ENCODE measurements at places on chromosomes 1 and 21.

DNA sequence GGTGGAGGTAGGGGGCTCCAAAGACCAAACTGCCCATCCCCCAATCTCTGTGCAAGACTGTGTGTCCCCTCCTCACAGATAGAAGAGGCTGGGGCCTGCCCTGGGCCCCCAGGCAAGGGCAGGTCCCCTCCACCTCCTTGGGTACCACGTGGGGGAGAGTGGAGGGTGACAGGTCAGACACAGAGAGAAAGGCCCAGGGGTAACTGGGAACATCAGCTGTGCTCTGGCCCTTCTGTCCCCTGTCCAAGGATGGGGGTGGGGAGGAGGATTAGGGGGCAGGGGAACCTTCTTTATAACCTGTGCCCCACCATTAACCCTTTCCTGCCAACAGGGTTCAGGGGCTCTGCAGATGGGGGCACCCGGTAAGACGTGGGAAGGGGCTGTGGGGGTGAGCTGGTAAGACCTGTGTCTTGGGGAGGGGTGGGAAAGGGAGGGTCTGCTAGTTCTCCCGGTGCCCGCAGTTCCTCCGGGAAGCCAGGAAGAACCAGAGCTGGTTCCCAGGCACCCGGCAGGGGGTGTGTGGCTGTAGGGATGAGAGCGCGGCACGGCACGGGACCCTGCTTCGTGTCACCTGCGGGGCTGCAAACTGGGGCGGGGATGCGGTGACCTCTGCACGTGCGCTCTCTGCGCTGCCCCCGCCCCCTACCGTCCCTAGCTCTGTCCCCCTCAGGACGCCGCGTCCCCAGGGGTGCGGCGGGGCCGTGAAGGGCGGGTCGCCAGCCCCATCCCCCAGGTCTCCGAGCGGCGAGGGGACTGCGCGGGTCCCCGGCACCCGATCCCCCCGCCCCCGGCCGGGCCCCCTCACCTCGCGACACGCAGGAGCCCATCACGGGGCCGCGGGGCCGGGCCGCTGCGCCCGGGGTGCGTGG, 601 bp downstream of the FAM131C start:
- no peak for DNase-seq

- no peak for DNase-seq
Observed at GRCh38 chr1:55904541-55904940, 674.8 kb downstream of the PLPP3 start.

GRCh38 chr1:47333922-47334764, 553 bp downstream of the CMPK1 start:
- peak; percentile 71 for DNase-seq

DNA sequence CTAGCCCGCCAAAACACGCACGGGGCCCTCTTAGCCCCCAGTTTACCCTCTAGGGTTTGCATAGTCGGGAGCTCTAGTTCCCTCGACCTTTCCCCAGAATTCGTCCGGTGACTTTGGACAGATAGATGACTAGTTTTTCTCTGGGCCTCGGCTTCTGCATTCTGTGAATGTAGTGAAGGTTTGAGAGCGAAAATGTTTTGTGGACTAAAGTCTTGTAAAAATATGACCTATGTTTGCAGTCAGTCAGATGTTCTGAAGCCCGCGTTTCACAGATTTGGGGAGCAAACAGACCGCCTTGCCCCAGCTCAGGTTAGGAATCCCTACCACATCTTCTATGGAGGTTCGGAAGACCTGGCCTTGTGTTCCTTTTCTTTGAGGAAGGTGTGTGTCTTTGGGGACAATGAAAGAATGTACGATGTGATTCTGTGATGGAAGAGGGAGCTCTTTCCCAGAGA, 401 bp downstream of the UQCRH start:
- no peak for DNase-seq

GRCh38 chr1:160638926-160639325, 7.9 kb downstream of the SLAMF1 start:
- no peak for DNase-seq

GRCh38 chr1:78687914-78688313, 38.3 kb downstream of the IFI44 start:
- DNase-seq: peak; percentile 40

DNA sequence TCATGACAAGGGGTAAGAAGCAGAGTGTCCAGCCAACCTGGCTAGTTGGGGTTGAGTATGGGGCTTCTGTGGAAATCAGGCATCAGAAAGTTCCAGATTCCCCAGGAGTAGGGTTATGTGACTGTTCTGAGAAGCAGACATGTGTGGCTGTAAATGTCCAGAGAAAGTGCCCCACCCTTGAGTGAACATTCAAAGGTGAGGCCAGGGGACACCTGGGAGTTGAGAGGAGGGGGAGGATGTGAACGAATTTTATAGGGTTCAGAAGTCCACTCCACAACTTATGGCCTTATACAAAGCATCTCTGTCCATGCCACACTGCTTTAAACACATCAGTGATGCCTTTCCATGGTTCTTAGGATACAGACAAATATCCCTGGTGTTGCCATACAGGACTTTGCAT, 133.3 kb downstream of the IGSF21 start:
- DNase-seq: no peak

GRCh38 chr1:85584264-85584781, 3.8 kb downstream of the CCN1 start:
- DNase-seq: peak; percentile 92

GRCh38 chr1:62038594-62039284, 155.9 kb upstream of the L1TD1 start:
- DNase-seq: no peak

GRCh38 chr1:226535666-226536065, 12.9 kb upstream of the STUM start:
- no peak for DNase-seq

All from fibroblast of mammary gland (primary cell).